WERI-Rb-1 (cell line): ENCODE measurements at places on chromosomes 12 and 14.

DNA sequence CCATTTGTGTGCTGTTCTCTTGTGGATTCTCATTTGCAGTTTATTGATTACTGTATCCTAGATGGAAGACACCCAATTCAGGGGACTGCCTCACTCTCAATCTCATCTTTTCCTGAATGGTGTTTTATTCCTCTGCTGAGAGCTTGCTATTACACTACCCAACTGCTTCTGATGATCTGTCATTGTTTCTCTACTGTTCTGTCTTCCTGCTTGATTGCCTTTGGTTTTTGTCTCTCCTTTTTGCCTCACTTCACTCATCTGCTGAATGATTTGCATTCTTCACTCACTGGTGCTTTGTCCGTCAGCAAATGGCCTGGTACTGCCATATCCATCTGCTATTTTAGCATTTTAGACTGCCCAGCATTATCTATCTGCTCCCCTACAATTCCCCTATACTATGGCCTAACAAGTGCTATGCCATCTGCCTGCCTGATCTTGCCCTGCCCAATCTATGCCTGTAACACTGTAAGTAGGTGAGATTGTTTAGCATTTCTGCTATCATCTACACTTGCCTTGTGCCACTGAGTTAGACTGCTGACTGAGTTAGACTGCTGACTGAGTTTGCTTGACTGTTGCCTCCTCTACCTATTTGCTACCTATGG is 335.1 kb downstream of the GPHN start:
- no peak for DNase-seq

DNA sequence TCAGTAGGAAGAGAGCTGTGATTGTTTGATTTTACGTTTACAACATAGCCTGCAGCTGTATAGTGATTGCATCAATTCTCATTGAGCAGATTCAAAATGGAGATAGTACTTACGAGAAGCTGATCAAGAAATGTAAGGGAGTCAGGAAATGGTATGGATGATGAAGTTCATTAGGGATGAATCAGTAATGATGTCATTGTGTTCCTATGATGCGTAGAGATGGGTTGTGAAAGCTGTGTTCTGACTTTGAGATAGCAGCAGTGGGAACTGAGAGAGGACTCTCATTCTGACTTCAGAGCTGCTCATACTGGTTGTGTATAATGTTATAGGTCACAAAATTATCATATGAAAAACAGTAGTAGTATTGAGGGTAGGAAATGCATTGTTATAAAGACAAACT is 44.0 kb downstream of the TTLL5 start:
- DNase-seq, result no peak

DNA sequence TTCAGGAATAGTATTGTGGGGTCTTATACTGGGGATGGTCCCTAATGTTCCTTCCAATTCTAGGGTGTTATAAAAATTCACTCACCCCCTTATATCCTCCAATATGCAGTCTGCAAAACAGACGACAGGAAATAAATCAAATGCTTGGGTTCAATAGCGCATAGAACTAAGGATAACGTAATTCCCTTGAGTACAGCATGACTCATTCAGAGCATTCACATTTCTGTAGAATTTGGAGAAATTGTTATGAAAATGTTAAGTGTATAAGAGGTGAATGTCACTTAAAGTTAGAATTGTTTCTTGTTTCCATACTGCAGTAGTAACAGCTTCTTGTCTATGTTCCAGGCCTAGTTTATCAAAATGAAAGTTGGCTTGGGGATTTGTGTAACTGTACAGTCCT is 271.4 kb downstream of the RPS29 start:
- no peak for DNase-seq

GRCh38 chr12:70408004-70408790 is 42.1 kb downstream of the KCNMB4 start:
- no peak for DNase-seq

DNA sequence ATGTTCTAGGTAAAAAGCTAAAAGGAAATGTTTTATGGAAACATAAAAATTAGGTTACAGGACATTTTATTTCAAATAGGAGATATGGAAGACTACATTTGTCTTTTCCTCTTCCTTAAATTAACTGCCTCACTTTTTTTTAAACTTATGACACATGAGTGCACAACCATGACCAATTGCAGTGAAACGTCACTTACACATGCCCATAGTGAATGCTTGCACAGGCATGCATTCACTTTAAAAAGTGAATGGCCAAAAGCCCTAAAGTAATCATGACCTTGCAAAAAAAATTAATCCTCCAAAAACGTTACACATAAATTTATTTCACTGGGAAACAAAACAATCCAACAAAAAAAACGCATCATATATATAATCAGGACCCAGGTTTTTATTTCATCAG is 343.2 kb upstream of the TMTC1 start:
- no peak for DNase-seq

DNA sequence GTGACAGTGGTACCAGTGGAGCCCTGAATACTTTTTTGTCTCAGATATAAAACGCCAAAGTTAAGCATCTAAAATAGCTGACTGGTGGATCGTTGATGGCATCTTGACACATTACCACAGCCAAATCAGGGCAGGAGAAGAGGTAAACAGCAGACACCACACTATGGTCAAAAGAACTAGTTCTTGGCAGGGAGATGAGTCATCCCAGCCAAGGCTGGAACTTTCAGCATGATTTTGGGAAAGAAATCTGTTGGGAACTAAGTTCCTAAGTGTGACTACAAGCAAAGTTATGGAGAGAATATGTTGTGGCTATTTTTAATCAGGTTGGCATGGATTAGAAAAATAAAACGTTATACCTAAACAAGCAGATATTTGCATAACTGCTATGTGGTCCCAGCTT is 36.9 kb downstream of the LGR5 start:
- DNase-seq, result no peak
